ENCODE measurements at places on chromosomes 16 and 17.

GRCh38 chr17:2937331-2938003 is 125.9 kb downstream of the OR1D5 start:
- DNase-seq = no peak

DNA sequence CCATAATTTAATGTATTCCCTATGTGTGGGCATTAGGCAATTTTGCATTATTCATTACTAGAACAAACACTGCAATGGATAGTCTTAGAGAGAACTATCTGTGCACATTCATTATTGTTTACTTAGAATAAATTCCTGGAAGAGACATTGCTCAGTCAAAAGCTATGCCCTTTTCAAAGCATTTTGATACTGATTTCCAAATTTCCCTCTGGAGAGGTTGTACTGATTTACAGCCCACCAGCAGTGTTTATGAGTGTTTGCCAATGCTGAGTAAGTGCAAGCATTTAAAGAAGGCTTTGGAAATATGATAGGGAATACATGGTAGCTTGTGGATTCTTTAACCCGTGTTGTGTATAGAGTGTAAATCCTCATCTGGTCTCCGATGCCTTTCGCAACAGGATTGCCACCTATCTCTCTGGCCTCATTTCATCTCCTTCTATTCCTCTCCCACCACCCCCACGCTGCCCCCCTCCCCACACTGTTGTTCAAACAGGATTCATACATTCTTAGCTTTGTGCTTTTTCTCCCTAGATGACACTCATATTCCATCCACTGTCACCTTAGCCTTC is 33.4 kb upstream of the MMD start:
- no peak for DNase-seq

- DNase-seq = no peak
Measured at GRCh38 chr16:22355487-22355908, 18.9 kb downstream of the CDR2 start.

DNA sequence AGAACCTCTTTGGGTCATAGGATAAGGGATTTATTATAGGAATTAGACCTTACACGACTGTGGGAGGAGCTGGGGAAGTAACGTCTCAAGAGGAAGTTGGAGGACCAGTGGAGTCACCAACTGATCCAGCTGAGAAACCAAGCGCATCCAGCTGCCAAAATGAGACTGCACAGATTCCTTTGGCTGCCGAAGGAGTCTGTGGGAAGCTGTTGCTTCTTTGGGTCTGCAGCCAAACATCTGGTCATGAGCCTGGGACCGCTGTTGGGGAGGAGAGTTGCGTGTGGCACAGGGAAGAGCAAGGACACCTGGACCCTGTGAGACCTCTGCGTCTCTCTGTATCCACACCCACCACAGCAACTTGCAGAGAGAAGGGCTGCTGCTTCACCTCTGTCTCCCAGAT is 2.4 kb upstream of the NACA2 start:
- no peak for DNase-seq

GRCh38 chr16:68642436-68643101 is 2.5 kb upstream of the CDH3 start:
- peak; percentile 27 for DNase-seq

DNA sequence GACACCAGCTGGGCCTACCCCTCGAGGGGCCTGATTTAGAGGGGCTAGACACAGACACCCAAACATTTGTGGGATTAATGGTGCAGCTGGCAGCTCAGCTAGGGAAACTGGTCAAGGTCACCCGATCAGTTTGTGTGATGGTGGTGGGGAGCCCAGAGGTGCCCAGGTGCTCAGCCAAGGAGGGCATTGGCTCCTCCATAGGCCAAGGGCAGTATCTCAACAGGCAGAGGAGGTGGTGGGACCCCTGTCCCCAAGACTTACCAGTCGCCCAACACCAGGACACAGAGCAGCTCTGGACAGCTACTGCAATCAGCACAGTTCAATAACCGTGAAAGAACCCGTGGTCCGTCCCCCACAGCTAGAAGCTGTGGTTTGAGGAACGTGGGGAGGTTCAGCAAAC is 120.9 kb downstream of the C16orf78 start:
- DNase-seq = no peak

DNA sequence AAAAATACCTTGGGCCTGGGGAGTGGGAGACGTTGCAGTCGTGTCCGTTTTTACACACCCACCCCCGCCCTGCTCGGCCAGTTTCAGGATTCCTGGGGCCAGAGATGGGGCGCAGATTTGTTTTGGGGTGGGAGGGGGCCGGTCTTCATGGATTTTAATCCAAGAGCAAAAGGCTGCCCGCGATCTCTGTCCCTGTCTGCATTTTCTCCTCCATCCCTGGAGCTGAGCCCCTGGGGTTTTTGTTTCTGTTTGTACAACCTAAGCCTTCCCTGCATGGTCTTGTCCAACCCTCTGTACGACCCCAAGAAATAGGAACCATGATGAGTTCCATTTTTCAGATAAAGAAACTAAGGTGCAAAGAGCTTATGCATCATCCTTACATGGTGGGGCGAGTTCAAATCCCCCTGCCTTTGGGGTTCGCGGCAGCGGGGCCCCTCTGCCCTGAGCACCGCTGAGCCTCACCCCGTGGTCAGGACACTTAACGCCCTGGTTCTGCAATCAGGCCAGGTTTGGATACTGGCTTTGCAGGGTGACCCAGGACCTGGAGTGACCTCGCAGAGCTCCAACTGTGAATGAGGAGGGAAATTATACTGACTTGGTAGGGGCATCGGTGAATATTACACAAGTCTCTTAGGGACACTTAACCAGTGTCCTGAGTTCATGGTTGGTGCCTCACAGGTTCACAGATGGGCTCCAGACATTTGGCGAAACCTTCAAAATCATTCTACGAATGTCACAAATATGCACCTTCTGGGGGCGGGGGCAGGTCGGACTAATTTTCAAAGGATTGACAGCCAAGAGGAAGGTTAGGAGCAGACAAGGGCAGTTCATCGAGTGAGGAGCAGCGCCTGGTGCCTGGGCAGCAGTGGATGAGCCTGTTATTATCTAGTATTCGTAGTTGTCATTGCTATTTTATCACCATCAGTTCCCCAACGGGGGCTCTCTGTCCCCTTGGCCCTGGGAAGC is 4.1 kb upstream of the FOXF1 start:
- no peak for DNase-seq

DNA sequence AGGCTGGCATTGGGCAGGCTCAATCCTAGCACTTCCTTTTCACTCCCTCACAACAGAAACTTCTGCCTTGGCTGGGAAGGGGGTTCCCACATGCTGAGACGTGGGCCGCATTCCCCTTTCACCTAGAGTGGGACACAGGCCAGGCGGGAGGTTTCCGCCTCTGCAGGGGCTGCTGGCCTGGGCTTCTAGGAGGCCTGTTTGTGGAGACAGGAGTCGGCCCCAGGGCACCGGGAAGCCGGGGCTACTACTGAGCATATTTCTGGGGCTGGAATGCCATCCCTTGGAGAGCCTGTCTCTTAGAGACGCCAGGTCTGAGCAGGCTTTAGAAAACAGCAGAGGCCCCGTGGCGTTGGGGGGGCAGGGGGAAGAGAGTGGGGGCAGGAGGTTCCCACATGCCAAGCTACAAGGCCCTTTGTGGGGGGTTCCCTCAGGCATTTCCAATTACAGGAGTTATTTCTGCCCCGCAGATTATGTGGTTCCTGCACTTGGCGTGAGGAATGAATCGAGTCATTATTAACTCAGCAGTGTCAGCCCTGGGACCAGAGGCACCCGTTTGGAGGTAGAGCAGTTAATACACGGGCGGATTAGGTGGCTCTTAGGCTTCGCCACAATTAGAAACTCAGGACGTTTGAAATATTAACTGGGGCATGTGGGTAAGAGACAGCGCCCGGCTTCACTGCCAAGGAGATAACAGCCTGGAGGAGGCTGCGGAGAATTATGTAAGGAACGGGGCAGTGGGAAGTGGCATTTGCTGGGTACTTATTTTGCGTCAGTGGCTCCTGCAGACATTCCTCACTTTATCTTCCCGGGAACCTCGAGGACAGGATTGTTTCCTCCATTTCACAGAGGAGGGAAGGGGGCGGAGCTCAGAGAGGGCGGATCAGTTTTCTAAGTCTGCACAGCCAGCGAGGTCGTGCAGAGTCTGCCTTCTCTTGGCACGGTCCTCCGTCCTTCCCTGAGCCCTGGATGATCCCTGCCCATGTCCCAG is 162.5 kb downstream of the MAF start:
- no peak for DNase-seq

GRCh38 chr17:75636381-75637142 is 3.3 kb downstream of the SMIM5 start:
- no peak for DNase-seq

DNA sequence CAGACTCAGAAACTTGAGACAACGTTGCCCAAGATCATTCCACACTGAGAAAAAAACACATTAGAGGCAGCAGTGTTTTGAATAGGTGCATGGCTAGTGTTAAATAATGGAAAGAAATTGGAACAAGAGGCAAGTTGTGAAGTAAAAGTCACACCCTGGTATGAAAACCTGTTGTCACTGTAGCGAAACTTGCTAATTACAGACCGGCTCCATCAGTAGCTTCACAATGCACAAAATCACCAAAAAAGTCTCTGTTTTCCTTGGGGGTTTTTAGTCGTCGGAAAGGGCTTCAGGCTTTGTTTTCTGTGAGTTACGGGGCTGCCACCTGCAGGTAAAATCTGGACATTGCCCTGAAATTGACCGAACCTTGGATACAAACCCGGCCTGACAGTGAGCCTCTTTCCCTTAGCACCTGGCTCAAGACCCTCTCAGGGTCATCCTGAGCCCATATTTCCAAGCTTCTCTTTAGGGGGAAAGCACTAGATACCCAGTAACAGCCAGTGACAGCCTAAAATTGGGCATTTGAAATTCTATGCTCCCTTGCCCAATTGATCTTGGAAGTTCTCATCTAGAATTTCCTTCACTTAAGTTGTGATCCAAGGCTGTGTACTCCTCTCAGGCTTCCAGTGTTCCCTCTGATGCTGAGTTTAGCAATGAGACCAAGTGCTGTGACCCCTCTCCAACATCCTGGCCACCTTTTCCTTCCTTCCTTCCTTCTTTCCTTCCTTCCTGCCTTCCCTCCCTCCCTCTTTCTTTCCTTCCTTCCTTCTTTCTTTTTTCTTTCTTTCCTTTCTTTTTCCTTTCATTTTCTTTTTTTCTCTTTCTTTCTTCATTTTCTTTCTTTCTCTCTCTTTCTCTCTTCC is 7.2 kb upstream of the GRB2 start:
- DNase-seq = peak; percentile 79

DNA sequence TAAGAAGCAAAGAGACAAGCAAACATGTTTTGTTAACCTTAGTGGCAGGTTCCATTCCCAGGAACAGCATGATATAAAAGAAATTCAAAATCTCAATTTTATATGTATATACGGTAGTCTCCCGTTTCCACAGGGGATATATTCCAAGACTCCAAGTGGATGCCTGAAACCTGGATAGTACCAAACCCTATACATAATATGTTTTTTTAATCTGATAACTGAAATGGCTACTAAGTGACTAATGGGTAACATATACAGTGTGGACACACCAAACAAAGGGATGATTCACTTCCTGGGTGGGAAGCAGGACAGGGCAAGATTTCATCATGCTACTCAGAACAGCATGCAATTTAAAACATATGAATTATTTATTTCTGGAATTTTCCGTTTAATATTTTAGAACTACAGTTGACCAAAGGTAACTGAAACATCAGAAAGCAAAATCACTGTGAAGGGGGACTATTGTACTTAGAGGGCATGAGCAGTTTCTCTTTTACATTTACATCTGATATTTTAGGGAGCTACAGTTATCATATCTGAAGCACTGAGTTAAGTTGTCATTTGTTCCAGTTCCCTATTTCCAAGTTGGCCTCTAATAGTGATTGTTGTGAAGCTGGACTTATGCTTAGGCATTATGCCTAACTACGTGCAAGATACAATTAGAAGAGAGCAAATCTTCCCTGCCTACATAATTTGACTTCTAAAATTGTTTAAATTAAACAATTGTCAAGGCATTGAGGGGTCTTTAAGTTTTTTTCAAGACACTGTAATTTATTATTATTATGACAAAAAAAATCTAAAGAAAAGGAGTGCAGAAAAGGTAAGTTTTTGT is 34.1 kb upstream of the ABCA6 start:
- no peak for DNase-seq

DNA sequence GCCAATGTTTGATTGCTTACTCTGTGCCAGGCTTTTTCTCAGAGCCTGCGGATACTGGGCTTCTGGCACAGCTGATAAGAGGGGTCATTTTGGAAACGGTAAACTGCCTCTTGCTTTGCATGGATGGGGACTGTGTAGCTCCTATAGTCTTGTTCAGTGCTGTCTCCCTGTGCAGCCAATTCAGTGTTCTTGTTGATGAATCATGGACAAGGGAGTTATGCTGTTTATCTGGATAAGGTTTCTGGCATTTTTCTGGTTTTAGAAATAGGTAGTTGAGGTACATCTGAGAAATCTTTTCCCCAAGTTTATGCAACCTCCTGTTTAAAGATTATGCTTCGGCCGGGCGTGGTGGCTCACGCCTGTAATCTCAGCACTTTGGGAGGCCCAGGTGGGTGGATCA is 16.7 kb upstream of the TANGO6 start:
- no peak for DNase-seq

- no peak for DNase-seq
Measured at GRCh38 chr16:55078153-55078552, 147.5 kb downstream of the IRX5 start.

GRCh38 chr17:78817123-78817522 is 23.5 kb downstream of the USP36 start:
- peak; percentile 69 for DNase-seq

GRCh38 chr16:86515777-86516622 is 5.7 kb downstream of the FOXF1 start:
- DNase-seq = no peak

DNA sequence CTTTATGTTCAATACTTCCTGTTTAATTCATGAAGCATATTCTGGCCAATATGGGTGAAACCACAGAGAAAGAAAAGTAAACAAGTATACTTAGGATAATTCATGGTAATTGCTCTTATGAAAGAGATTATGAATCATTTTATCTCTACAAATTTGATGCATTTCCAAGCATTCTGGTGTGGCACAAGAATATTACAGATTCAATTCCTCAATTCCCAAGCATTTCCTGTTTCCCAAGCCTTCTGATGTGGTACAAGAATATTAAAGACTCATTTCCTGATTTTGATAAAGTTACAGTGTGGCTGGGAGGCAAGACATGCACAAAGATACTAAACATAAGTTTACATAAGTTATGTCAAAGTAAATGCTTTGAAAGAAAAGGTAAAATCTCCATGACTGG is 126.1 kb upstream of the NUDT7 start:
- DNase-seq = no peak

- DNase-seq = no peak
Measured at GRCh38 chr17:73549841-73550430, 94.3 kb downstream of the SDK2 start.

GRCh38 chr16:871562-872345 is 71.2 kb upstream of the GNG13 start:
- no peak for DNase-seq

- DNase-seq = no peak
Measured at GRCh38 chr17:59870482-59870881, 22.3 kb downstream of the TUBD1 start.

GRCh38 chr17:38746004-38746848 is 1.9 kb downstream of the PCGF2 start:
- DNase-seq = no peak

- DNase-seq = no peak
Measured at GRCh38 chr16:84585886-84586285, 32.0 kb downstream of the COTL1 start.
